ENCODE measurements at places on chromosomes 6 and 20.

DNA sequence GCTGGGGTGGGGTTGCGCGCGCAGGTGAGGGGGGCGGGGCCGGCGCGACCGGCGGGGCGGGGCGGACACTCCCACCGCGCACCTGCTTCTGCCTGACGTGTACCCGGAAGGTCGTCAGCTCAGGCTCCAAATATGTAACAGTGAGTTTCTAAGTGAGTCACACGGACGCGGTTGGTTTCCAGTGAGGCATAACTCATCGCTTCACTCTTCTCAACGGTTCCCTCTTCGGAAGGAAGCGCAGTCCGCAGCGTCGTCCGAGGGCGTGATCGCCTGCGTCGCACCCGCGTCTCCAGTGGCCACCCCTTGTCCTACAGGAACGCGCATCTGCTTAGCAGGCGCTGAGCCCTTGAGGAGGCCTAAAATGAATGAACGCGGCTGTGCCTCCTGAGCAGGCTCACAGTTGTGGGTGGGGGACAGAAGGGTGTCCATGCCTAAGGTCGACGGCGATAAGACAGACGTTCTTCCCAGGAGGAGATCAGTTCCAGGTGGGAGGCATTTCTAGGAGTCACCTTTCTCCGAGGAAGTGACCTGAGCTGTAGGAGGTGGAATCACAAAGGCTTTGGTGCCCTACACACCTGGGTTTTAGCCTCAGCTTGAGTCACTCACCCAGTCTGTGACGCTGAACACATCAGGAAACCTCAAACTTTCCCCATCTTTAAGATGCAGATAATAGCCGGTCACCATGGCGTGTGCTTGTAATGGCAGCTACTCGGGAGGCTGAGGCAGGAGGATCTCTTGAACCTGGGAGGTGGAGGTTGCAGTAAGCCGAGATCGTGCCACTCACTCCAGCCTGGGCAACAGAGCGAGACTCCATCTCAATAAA is 50.9 kb upstream of the EZR start:
- DNase-seq: peak; percentile 85

DNA sequence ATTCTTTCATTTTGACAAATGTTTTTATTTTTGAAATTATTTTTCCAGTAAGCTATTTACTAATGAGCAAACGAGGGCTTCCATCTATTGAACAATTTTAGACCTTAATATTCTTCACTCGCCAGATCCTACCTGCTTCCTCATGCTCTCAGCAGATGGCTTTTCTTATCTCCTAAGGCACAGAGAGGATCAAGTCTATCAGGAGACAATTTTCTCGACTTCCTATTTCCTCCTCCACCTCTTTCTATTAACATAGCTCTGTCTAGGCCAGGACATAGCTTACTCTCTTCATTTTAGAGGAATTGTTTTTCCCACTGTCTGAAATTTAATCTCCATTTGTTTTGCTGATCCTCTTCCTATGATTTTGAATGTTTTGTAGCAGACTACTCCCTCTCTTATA is 87.0 kb upstream of the MAN1A1 start:
- DNase-seq: no peak

DNA sequence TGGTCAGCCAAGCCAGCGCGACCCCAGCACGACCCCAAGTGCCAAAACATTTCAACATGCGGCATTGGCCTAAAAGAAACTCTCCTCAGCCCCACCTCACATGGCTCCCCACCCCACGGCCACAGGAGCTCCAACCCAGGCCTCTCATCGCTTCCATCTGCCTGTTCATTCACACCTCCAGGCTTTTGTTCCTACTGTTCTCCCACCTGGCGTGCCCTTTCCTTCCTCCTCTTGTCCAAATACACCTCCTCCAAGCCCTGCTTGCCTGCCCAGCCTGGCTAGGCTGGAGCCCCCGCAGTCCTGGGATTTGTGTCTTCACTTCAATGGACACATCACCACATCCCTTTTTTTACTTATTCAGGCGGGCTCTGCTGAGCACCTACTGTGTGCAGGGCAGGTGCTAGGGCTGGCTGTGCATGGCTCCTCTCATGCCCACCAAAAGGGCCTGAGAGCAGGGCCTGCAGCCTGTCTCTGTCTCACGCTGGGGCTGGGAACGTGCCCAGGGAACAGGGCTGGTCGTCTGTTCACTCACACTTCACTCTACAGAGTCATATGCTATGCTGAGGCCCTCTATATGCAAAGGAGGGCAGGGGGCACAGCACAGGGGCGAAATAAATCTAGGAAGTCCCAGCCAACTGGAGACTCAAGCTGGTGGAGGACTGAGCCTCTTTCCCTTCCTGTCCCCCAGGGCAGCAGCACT is 61.1 kb downstream of the GRM4 start:
- no peak for DNase-seq

- no peak for DNase-seq
Observed at GRCh38 chr6:39328066-39328465, 5.6 kb upstream of the KCNK16 start.

DNA sequence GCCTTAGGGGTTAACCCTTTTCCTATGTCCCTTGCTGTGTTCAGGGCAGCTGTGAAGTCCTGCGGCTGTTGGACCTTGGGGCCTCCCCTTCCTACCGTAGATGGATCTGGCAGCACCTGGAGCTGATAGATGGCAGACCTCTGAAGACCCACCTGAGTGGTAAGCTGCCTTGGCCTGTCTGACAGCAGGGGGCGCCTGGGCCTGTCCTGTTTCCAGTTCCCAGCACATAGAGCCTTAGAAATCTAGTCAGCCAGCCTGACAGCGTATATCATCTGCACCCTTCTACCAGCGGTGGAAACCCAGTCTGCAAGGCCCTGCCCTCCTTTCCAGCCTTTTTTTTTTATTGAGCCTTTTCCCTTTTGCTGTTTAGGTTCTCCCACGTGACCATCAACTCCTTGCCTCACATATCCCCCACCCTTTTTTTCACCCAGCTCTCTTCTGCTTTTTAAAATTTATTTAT is 26.6 kb downstream of the CNBD2 start:
- DNase-seq: peak; percentile 65

DNA sequence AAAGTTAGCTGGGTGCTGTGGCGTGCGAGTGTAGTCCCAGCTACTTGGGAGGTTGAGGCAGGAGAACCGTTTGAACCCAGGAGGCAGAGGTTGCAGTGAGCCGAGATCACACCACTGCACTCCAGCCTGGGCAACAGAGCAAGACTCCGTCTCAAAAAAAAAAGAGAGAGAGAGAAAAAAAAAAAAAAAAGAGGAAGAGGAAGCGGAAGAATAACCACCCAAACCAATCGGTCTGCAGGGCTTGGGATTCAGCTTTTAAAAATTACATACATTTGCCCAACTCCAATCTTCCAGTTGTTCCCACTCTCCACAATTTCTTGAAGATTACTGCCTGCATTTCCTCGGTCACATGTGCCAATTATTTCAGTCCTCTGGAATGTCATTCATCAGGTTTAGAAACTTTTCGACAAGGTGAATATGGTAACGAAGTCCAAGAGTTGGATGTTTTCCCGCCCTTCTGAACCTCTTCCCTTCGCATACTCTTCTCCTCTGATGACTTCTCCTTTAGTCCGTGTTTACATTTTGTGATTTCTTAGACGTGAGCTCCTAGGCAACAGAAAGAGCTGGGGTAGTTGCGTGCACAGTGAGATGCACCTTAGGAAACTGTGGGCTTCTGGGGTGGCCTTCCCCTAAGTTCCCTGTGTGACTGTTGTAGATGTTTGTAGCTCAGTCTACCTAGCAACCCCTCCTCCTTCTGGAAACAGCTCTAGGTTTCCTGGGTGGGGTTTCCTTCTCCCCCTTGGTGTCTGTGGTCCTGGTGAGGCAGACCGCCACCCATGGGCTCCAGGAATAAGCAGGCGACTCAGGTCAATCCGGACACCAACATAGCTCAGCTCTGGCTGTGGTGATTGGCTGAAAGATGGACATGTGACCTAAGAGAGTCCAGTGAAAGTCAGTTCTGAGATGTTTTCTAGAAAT is 63.0 kb upstream of the NCOA3 start:
- DNase-seq: no peak

DNA sequence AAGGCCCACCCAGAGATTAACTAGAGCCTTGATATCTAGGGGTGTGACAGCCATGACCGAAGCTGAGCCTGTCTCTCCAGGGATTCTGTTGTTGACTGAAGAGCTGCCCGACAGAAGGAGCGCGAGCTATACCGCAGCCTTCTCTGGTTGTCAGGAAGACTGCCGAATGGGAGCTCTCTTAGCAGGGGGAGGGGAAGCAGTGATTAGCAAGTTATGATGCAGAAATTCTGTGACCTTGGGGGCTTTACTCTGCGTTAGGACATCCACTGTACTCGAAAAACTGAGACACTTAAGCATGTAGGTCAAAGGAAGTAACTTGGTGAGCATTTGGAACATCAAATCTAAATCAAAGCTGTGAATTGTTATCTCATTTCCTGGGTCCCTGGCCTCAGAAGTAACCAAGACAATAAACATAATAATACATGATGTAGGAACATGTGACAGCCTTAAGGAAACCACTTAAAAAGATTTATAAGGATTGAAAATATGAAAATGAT is 84.7 kb downstream of the MAP3K4 start:
- DNase-seq: no peak

DNA sequence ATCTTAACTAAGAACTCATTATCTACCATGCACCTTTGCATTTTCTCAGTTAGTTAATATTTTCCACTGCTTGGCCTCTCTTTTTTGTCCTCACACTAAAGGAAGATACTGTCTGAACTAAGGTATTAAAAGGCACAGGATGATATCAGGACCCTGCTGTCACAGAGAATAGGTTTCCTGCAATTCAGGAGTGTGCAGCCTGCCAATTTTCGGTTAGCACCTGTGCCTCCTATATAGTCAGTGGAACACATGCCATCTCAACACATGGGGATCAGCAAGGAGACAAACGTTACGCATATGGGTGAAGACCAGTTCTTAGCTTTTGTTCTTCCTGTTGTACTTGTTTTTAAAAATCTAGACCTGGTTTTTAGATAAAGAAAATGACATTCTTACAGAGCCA is 71.0 kb downstream of the FUT9 start:
- DNase-seq: no peak

DNA sequence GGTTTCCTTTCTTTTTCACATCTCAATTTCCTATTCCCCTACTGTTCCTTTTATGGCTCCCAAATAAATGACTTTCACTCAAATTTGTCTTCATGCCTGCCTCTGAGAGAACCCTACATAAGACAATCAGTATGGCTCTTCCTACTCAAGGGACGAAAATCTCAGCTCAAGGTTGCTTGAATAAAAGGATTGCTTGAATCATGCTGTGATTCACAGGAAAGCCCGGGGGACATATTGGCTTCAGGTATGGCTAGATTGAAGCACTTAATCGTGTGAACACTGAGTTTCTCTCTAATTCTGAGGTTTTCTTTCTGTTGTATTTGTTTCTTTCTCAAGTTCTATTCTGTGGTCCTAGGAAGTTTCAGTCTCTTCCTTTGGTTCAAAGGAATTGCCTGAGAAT is 140.3 kb upstream of the SULF2 start:
- DNase-seq: no peak

DNA sequence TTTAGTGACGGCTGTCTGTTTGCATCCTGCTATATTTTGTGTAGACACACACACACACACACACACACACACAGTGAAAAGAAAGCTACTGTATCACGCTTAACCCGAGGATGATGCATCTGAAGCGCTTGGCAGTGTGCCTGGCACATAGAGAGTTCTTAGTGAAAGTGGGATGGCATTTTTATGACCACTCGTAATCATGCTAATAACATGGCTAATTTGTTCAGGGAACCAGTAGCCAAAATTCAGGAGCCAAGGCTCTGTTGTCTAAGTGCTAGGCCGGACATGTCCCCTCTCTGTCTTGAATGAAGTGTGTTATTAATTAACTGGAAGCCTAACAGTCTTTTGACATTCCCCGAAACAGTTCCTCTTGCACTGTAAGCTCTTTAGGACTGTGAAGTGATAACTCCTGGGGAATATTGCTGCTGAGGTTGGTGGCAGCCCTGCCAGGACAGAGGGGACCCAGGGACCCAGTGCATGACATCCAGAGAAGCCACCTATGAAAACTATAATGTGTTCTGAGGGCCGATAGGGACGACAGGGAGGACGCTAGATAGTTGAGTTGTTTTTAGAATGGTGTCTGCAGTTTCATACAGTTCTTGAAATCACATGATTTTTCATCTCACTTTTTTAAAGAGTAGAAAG is 45.0 kb upstream of the IRF4 start:
- no peak for DNase-seq

DNA sequence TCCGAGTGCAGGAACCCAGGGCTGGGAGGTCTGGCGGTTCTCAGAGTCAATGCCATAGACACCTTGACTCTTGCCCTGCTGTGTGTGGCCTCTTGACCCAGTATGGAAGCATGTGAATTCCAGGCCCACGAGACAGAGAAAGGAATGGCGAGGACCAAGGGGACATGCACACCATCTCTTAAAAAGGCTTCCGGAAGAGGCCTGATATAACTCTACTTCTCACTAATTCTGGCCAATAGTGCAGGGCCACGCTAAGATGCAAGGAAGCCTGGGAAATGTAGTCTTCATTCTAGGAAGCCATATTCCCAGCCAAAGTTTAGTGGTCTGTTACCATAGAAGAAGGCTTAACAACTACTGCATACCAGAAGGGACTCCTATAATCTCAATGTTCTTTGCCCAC is 177.0 kb upstream of the KCNG1 start:
- no peak for DNase-seq

DNA sequence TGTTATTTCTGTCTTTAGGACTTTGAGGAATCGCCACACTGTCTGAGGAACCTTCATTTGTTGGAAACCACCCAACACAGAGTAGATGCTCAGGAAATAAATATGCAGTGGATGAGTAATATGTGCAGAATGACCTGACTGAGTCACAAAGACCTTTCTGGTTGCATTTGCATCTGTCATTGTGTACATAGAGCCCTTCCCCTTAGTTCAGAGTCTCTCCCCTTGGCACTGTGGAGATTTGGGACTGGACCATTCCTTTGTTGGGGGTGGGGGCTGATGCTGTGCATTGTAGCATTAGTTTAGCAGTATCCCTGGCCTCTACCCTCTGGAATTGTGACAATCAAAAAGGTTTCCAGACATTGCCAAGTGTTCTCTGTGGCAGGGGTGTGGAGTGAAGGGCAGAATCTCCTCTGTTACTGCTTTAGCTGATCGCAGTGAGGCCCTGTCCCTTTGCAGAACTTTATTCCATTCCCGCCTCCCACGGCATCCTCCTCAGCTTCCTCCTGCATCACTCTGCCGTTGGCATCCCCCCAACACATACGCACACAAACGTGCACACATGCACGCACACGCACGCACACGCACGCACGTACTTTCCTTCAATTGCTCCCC is 64.5 kb downstream of the EYA2 start:
- DNase-seq: peak; percentile 38

DNA sequence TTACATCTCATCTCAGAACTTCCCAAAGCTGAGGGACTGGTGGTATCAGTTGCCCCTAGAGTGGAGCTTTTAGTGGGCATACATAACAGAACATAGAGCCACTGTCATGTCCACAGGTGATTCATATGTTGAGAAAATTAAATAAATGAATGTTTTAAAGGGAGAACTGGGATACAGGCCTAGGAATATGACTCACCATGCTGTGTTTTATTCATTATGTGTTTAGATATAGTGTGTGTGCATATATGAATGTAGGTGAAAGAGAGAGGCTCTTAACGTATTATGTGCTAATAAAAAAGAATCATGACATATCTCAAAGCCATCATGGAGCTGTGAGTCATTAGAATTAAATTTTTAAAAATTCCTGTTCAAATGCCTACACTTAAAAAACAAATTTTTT is 332.2 kb upstream of the RSPO3 start:
- no peak for DNase-seq

Data from 8988T (cell line).